ENCODE measurements at places on chromosomes 6 and 20.

- H3K27me3 ChIP-seq = peaks cover 4% of the 10 kb centered on the region
- H3K36me3 ChIP-seq = no peaks in the 10 kb centered on the region
- H3K4me3 ChIP-seq = no peak overlapping the region
- DNase-seq = no peak
Measured at GRCh38 chr20:46605181-46605580, 46.1 kb downstream of the SLC13A3 start.

GRCh38 chr6:167997642-167998041 lies at the start of gene KIF25:
TSS of gene KIF25 (plus strand) at chr6:167997671. CDS start at chr6:168029586, 31,915 bp downstream.
- DNase-seq = no peak
- H3K4me3 ChIP-seq = no peak within 1 kb of the TSS
- no peak within 1 kb of the TSS for H3K27ac ChIP-seq
- no peaks in the 10 kb centered on the region for H3K36me3 ChIP-seq
- no peaks in the 10 kb centered on the region for H3K27me3 ChIP-seq

DNA sequence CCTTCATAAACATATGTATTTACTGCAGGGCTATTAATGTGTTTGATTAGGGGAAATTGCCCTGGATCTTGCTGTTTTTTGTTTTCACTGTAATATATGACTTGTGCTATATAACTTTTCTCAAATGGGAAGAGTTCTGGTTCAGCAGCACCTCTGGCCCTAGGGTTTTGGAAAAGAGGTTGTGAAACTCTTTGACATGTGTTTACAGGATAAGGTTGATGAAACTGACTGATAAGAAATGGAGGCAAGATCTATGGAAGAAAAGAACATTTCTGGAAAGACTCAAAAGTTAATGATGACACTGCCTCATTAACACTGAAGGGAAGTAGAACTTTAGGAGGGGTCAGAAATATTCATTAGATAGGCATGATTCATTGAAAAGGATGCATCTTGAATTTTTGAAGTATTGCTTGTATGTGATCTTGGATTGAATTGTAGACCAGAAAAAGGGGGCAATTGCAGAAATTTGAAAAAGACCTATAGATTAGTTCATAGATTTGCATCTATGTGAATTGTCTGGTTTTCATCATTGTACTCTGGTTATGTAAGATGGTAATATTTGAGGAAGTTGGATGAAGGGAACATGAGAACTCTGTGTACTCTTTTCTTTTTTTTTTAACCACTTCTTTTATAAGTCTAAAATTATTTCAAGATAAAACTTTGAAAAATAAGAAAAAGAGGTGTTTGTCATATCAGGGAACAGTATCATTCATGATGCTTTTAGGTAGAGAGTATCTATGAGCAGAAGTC lies 54.0 kb downstream of the UTRN start:
- peaks cover 73% of the 10 kb centered on the region for H3K4me1 ChIP-seq

GRCh38 chr6:56222499-56222898 lies 24.9 kb downstream of the COL21A1 start:
- H3K4me3 ChIP-seq = no peak overlapping the region
- H3K27me3 ChIP-seq = no peaks in the 10 kb centered on the region
- H3K27ac ChIP-seq = no peak overlapping the region
- DNase-seq = no peak
- H3K36me3 ChIP-seq = no peaks in the 10 kb centered on the region

- no peaks in the 10 kb centered on the region for H3K36me3 ChIP-seq
- H3K27ac ChIP-seq = no peak overlapping the region
Measured at GRCh38 chr6:167493310-167493709, 168.4 kb downstream of the TTLL2 start.

DNA sequence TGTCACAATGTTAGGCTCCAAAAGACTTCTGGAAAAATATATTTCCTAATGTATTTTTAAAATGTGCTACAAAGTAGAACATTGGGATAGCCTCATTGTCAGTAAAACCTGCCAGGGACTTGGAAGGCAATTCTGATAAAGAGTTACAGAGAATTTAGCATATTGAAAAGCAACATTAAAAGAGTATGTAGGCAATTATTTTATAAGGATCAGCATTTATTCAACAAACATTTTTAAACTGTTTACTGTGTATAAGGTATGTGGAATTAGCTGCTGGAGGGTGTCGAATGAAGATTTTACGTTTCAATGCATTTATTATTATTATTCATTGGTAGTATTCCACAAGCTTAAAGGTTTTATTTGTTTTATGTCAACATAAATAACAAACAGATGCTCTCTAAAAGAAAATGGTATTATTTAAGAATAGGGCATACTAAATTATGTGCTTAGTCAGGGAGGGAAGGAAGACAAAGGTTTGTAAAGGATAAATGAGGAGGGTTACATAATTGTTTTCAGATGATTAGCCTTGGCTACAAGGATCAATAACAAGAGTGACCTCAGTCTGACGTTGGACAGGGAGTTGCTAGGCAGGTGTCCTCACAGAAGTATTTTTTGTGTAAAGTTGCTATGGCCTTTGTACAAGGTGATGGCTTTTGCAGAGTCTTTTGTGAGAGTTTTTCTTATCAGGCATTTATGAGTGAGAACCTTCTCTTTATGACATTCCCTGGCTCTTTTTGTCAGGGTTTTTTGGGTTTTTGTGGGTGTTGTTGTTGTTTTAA lies 313.4 kb upstream of the PLCB4 start:
- H3K4me1 ChIP-seq = no peaks in the 10 kb centered on the region
- no peak overlapping the region for H3K27ac ChIP-seq

DNA sequence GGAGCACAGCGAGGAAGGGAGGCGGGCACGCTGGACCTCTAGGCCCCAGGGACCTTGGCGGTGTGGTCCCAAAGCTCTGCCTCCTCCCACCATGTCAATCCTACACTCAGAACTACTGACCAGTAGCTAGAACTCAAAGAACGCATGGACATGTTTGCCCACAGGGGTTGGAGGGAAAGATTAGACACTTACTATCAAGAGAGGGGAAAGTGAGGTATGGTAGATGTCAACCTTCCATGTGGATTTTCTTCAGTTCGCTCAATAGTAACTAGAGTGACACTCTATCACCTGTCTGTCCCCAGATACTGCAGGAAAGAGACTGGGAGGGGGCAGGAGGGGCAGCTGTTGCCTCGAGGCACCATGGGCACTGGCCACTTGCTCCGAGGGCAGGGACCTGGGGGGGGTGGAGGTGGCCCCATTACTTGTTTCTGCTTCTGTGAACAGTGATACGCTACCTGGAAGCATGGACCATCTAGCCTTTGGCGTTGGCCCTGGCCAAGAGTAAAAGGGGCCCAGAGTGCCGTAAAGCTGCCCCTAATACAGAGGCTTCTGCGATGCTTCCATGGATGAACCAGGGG lies 912 bp upstream of the DIDO1 start:
- no peaks in the 10 kb centered on the region for H3K27me3 ChIP-seq
- no peak for DNase-seq
- H3K4me1 ChIP-seq = peaks cover 75% of the 10 kb centered on the region

DNA sequence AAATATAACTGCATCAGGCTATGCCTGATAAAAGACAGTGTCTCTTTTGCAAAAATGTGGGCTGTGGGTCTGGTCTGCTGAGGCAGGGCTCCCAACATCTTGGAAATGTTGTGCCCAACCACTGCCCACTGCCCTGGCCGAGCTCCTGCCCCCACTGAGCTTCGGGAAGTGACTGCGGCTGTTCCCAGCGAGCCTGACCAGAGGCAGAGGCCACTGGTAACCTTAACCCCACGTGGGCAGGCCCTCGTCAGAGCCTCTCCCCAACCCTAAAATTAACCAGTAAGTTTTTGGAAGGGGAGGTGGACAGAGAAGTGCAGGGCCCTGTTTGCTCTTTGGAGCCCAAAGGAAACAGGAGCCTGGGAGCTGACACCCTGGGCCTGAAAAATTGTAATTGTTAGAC lies 225.9 kb downstream of the MAFB start:
- no peak overlapping the region for H3K27ac ChIP-seq
- H3K36me3 ChIP-seq = no peaks in the 10 kb centered on the region
- H3K4me3 ChIP-seq = no peak overlapping the region
- no peaks in the 10 kb centered on the region for H3K27me3 ChIP-seq

- no peak for DNase-seq
- no peaks in the 10 kb centered on the region for H3K4me1 ChIP-seq
- no peak overlapping the region for H3K4me3 ChIP-seq
- no peaks in the 10 kb centered on the region for H3K36me3 ChIP-seq
- H3K27ac ChIP-seq = no peak overlapping the region
Measured at GRCh38 chr20:22525069-22525820, 59.1 kb downstream of the FOXA2 start.

GRCh38 chr20:33290852-33291251 lies 7.8 kb downstream of the BPIFB1 start:
- no peak overlapping the region for H3K4me3 ChIP-seq
- DNase-seq = no peak
- H3K27me3 ChIP-seq = peaks cover 45% of the 10 kb centered on the region
- H3K27ac ChIP-seq = no peak overlapping the region
- H3K36me3 ChIP-seq = no peaks in the 10 kb centered on the region

DNA sequence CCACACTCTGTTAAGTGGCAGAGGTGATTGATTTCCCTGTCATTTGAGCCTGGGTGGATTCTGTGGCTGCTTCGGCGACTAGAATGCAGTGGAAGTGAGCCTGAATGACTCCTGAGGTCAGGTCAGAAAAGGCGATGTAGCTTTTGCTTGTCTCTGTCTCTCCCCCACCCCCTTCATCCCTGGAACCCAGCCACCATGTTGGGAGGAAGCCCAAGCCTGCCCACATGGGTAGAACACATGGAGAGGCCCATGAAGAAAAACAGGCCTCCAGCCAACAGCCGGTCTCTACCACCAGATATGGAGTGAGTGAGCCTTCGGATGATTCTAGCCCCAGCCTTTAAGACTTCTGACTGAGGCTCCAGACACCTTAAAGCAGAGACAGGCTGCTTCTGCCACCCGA lies 181.0 kb downstream of the TFAP2C start:
- DNase-seq = no peak
- H3K27ac ChIP-seq = no peak overlapping the region
- H3K36me3 ChIP-seq = no peaks in the 10 kb centered on the region

DNA sequence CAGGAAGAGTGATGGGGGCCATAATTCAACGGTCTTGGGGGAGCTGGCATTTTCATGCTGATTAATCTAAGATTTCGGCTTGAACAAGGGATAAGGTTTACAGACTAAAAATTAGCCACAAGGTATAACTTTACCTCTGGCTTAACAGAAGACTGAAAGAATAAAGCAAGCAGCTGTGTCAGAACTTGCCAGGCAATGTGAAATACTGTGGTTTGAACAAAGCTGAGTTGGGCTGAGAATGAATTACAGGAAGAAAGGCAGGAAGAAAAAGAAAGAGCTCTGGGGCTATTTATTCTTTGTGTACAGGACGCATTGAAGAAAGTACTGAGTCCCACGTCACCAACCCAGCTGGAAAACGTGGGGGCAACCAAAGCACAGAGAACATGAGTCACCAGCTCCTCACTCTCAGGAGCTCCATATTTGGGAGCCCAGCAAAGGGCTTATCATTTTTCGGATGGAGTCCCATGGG lies 121.5 kb upstream of the NEDD9 start:
- H3K27me3 ChIP-seq = no peaks in the 10 kb centered on the region
- H3K27ac ChIP-seq = peak overlapping the region; percentile 86
- H3K4me3 ChIP-seq = peak overlapping the region; percentile 6
- H3K36me3 ChIP-seq = peaks cover 80% of the 10 kb centered on the region

DNA sequence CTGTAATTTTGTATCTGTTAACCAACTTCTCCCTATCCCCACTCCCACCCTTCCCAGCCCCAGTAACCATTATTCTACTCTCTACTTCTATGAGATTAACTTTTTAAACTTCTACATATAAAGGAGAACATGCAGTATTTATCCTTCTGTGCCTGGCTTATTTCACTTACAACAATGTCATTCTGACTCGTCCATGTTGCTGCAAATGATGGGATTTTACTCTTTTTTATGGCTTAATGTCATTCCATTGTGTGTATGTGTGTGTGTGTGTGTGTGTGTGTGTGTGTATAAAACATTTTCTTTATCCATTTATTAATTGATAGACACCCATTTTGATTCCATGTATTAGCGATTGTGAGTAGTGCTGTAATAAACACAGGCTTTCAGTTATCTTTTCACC lies 76.1 kb downstream of the COL19A1 start:
- no peak overlapping the region for H3K4me3 ChIP-seq
- no peaks in the 10 kb centered on the region for H3K4me1 ChIP-seq
- peaks cover 3% of the 10 kb centered on the region for H3K27me3 ChIP-seq
- no peaks in the 10 kb centered on the region for H3K36me3 ChIP-seq

GRCh38 chr6:6090861-6091607 lies 84.3 kb upstream of the NRN1 start:
- H3K36me3 ChIP-seq = no peaks in the 10 kb centered on the region
- H3K27ac ChIP-seq = no peak overlapping the region
- no peaks in the 10 kb centered on the region for H3K27me3 ChIP-seq
- no peak overlapping the region for H3K4me3 ChIP-seq
- no peaks in the 10 kb centered on the region for H3K4me1 ChIP-seq
- no peak for DNase-seq

DNA sequence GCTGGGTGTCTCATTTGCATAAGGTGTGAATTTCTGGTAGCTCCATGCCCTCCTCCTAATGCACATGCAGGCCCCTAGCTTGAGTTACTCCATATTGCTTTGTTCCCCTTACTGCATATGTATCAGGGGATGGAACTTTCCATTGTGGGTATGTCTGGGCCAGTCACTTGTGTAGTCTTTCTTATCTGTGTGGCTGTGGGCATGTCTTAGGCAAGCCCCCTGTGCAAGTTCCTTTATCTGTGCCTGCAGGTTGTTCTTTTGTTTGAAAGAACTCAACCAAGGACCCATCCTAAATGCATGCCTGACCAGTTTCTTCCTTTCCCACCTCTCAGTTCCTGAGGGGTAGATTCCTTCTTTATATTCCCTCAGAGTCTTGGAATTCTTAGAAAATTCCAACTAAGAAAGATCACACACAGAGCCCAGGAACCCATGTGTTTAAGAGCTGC lies 23.6 kb downstream of the MBOAT1 start:
- no peak overlapping the region for H3K4me3 ChIP-seq
- H3K27me3 ChIP-seq = no peaks in the 10 kb centered on the region
- no peak for DNase-seq

DNA sequence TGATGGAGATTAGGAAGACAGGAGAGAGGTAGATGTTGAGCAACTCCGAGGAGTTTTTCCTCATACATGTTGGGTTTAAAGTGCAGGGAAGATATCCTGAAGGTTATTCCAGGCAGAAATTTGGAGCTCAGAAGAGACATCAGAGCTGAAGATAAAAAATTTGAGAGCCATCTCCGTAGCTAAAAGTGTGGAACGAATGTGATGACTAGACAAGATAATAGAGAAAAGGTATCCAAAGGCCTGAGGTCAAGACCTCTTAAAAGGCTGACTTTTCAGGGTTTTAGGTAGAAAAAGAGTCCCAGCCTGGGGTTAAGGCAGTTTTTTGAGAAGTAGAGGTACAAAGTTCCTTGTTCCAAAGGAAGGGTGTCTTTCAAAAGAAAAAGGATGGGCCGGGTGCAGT lies 214.8 kb downstream of the ESR1 start:
- H3K4me3 ChIP-seq = no peak overlapping the region
- no peak overlapping the region for H3K27ac ChIP-seq
- H3K4me1 ChIP-seq = peaks cover 3% of the 10 kb centered on the region
- DNase-seq = no peak

- no peak for DNase-seq
- H3K36me3 ChIP-seq = no peaks in the 10 kb centered on the region
- H3K27me3 ChIP-seq = peaks cover 63% of the 10 kb centered on the region
Measured at GRCh38 chr6:147509891-147510290, 1.4 kb downstream of the SAMD5 start.
